ENCODE measurements at places on chromosomes 3 and 15. TPM values are rescaled to one million over a fixed set of nuclear protein-coding genes. Genes with fewer than 3 reads are reported as not detected.

GRCh38 chr3:156792945-156793344, 33.2 kb upstream of the LEKR1 start:
- H3K4me3 ChIP-seq, result no peak overlapping the region
- no peaks in the 10 kb centered on the region for H3K27me3 ChIP-seq
- no peaks in the 10 kb centered on the region for H3K36me3 ChIP-seq
- H3K27ac ChIP-seq, result no peak overlapping the region
- H3K4me1 ChIP-seq, result no peaks in the 10 kb centered on the region

GRCh38 chr15:47801522-47801921, 84.2 kb downstream of the SEMA6D start:
- no peaks in the 10 kb centered on the region for H3K4me1 ChIP-seq
- no peak for DNase-seq
- no peak overlapping the region for H3K27ac ChIP-seq
- H3K36me3 ChIP-seq, result no peaks in the 10 kb centered on the region

- no peak overlapping the region for H3K4me3 ChIP-seq
- H3K36me3 ChIP-seq, result no peaks in the 10 kb centered on the region
- no peak for DNase-seq
- no peak overlapping the region for H3K27ac ChIP-seq
Measured at GRCh38 chr3:30256474-30256873, 349.9 kb upstream of the TGFBR2 start.

- no peaks in the 10 kb centered on the region for H3K36me3 ChIP-seq
- no peaks in the 10 kb centered on the region for H3K27me3 ChIP-seq
- H3K4me3 ChIP-seq, result no peak overlapping the region
- no peak overlapping the region for H3K27ac ChIP-seq
- no peaks in the 10 kb centered on the region for H3K4me1 ChIP-seq
- no peak for DNase-seq
Measured at GRCh38 chr15:95680728-95681127, 649.8 kb upstream of the NR2F2 start.

GRCh38 chr3:12230877-12231276, 58.0 kb upstream of the PPARG start:
- no peaks in the 10 kb centered on the region for H3K36me3 ChIP-seq
- no peaks in the 10 kb centered on the region for H3K27me3 ChIP-seq
- H3K4me1 ChIP-seq, result peaks cover 52% of the 10 kb centered on the region
- no peak for DNase-seq
- H3K4me3 ChIP-seq, result no peak overlapping the region

Gene ABCC5
- total RNA-seq, result 94.0 TPM

Gene ISLR
- total RNA-seq, result 42.3 TPM

Gene TRPC1
- total RNA-seq, result 28.8 TPM

DNA sequence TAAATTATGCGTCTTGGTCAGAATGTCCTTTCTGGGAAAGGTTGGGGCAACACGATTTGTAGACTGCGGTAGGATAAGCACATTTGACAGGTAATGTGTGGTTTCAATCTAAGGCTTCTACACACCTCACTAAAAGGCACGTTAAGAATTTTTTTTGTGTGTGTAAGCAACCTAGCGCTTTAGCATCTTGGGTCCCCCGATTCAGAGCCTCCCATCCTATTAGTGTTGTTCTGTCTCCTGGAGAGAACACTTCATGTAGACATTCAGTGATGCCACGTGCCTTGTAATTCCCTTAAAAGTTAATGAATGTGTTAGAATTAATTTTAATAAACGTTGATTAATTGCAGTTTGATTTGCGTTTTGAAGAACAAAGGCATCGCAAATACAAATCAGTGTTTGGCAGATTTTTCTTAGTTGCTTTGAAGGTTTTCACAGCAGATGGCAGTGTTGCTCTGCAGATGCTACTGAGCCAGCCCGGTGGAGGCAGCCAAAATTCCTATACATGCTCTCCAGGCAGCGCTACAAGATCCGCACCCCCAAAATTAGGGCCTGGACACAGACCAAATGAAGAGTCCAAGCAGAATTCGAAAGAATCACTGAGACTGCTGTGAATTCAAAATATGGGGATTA, 63.5 kb downstream of the OTOL1 start:
- peak; percentile 28 for DNase-seq
- H3K4me3 ChIP-seq, result no peak overlapping the region
- H3K27me3 ChIP-seq, result no peaks in the 10 kb centered on the region
- H3K4me1 ChIP-seq, result no peaks in the 10 kb centered on the region

DNA sequence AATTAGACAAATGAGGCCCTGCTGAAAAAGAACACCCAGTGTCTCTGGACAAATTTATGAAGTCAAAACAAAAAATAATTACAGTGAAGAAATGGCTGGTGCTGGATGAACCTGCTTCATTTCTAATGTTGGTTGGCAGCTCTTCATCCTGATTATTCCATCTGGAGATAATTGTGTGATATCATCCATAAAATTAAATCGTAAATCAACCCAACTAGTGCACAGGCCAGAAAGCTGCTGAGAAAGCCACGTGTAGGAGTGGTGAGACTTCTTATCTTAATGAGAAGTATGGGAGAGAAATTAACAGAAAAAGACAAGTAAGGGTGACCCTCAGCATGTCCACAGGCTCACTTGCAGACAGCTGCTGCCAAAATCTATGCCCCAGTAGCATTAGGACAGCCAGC, 465.2 kb upstream of the TGFBR2 start:
- no peaks in the 10 kb centered on the region for H3K4me1 ChIP-seq
- no peaks in the 10 kb centered on the region for H3K27me3 ChIP-seq
- H3K27ac ChIP-seq, result no peak overlapping the region
- H3K4me3 ChIP-seq, result no peak overlapping the region
- peak; percentile 54 for DNase-seq

Gene CNTN6
- 2.2 TPM for total RNA-seq

DNA sequence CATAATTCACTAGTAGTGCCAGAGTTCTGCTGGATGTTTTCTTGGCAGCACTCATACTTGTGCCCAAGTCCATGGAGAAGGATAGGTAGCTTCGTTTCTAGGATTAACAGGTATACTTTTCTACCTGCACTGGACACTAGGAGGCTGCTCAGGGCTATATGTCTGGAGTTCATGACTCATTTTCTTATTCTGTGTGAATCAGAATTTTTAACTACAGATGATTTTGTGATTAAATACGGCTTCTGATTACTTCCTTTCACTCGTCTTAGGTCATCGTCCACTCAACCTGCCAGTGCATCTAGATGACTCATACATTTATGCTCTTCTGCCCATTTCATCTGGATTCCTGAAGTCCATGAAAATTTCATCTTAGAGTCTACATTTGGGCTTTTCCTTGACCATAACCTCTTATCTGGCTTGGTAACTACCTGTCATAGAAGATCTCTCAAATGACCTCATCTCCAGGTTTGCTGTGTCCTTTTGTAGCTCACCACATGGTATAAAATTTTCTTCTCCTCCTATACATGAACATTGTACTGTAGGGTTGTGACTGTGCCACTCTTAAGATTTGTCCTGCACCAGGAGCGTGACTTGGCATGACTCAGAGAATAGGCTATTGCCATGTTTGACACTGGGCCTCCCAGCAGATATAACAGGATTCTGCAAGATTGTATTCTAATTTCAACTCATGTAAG, 66.7 kb upstream of the GCSAM start:
- no peaks in the 10 kb centered on the region for H3K4me1 ChIP-seq
- no peak overlapping the region for H3K4me3 ChIP-seq
- H3K27ac ChIP-seq, result no peak overlapping the region

Gene PSTPIP1
- total RNA-seq, result 10.1 TPM

DNA sequence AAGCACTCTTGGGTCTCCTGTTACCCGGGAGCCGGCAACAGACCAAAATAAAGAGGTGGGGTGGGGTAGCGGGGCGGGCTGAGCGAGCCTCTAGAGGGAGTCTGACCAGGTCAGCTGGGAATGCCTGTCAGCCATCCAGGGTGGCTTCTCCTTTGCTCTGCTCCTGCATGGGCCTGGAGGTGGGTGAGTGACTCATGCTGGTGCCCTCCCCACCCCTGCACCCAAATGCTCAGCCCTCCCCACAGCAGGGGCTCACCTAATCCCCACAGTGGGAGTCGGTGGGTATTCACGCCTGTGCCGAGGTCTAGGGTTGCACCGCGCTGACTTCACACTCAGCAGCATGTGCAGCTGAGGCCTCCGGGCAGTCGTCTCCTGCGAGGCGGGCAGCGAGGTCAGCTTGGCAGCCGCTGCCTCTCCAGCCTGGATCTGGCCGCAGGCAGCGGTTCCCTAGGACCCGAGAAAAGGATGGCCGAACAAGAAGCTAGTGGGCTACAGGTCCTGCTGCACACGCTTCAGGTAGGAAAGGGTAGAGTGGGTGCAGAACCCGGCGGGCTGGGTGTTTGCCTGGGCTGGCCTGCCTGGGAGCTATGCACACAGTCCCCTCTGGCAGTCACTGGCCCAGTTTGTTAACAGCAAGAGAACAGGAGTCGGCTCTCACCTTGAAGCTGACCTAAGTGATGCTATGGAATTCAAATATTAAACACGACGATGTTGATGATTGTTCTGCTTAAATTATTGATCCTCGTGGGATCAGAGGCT, at the start of gene AGBL1:
Gene AGBL1, plus strand, starts transcription at position 364 of the 759 bp plus-strand sequence.
- H3K4me3 ChIP-seq, result no peak within 1 kb of the TSS
- no peaks in the 10 kb centered on the region for H3K27me3 ChIP-seq
- no peaks in the 10 kb centered on the region for H3K36me3 ChIP-seq
- no peak within 1 kb of the TSS for H3K27ac ChIP-seq
- no peaks in the 10 kb centered on the region for H3K4me1 ChIP-seq
- no peak for DNase-seq

DNA sequence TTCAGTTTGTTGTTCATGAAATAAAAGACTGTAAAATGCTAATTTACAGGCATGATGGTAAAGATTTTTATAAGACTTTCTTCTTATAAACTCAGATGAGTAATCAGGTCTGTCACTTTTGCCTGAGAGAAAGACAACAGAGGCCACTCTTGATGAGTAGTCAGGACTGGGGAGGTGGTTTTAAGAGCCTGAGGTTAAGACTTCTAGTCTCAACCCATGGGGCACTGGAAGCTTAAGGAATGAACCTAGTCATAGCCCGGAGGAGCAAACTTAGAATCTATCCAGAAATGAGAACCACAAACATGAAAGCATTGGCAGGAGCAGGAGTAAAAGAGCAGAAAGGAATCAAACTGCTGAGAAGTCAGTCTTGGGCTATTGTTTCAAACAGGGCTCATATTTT, 846.3 kb upstream of the ARPP21 start:
- H3K4me1 ChIP-seq, result no peaks in the 10 kb centered on the region
- no peaks in the 10 kb centered on the region for H3K27me3 ChIP-seq

DNA sequence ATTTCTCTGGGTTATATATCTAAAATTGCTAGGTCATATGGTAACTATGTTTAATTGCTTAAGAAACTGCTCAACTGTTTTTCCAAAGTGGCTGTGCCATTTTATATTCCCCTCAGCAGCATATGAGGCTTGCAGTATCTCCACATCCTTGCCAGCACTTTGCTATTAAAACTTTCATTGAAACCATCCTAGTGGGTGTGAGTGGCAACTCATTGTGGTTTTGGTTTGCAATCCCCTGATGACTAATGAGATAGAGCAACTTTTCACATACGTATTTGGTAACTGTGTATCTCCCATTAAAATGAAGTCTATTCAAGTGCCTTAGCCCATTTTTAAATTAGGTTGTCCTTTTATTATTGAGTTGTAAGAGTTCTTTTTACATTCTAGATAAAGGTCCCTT, 17.3 kb downstream of the KPNA1 start:
- no peak overlapping the region for H3K27ac ChIP-seq
- no peak for DNase-seq
- H3K4me3 ChIP-seq, result no peak overlapping the region
- H3K36me3 ChIP-seq, result peaks cover 34% of the 10 kb centered on the region
- H3K27me3 ChIP-seq, result no peaks in the 10 kb centered on the region
- peaks cover 4% of the 10 kb centered on the region for H3K4me1 ChIP-seq

DNA sequence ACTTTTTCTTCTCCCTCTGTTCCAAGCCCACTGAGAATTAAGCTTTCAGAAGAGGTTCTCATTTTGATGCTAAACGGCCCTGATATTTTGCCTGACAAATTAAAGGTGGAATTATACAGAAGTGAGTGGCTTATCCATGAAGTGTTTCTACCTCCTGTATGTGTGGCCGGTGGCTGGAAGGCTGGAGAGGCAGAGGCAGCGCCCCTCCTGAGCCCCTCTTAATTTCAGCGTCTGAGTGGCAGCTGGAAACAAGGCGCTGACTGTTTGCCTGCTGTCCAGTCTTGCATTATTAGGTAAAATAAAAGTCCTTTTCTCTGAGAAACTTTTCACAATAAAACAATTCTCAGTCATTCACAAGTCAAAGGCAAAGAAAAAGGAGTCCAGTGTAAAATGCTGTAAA, 685.7 kb downstream of the MCTP2 start:
- no peaks in the 10 kb centered on the region for H3K36me3 ChIP-seq
- H3K27me3 ChIP-seq, result no peaks in the 10 kb centered on the region
- no peak for DNase-seq

Gene STAB1
- total RNA-seq, result 295 TPM

DNA sequence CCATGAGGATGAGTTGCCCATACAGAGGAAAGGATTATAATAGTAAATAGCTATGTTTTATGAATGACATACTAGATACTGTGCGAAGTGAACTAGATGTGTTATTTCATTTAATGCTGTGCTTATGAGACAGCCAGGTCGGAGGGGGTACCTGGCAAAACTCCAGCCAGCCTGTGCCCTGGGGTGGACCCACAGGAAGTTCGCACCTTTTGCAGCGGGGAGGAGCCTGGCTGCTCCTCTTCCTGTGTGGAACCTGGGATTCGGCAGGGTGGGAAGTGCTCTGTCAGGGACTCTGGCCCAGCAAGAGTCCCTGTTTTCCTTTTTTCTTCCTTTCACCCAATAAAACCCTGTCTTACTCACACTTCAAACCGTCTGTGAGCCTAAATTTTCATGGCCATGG, 452.2 kb downstream of the IL5RA start:
- no peak overlapping the region for H3K27ac ChIP-seq
- DNase-seq, result no peak
- H3K27me3 ChIP-seq, result no peaks in the 10 kb centered on the region
- no peaks in the 10 kb centered on the region for H3K36me3 ChIP-seq

Gene CHRM5
- total RNA-seq, result not detected

GRCh38 chr3:63824309-63824708, 5.2 kb downstream of the C3orf49 start:
- no peak for DNase-seq
- H3K4me1 ChIP-seq, result no peaks in the 10 kb centered on the region
- H3K36me3 ChIP-seq, result peaks cover 16% of the 10 kb centered on the region
- no peak overlapping the region for H3K4me3 ChIP-seq
- H3K27ac ChIP-seq, result no peak overlapping the region
- no peaks in the 10 kb centered on the region for H3K27me3 ChIP-seq

Gene BCL2A1
- not detected for total RNA-seq

DNA sequence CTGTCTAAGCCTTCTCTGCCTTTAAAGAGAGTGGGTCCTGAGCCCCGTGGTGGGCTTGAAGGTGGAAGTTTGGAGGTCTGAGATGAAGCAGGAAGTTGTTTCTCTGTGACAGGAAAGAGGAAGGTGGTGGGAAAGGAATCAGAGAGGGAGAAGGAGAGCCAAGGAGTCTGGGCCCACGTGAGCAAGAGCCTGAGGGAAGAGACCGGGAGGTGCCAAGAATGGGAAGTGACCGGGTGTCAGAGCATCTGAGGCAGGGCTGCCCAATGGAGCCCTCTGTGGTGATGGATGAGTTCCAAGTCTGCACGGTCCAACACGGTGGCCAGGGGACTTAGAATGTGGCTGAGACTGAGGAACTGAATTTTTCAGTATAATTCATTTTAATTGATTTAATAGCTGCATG, 24.6 kb downstream of the ALDH1L1 start:
- no peaks in the 10 kb centered on the region for H3K27me3 ChIP-seq
- H3K36me3 ChIP-seq, result peaks cover 46% of the 10 kb centered on the region
- DNase-seq, result no peak
- H3K27ac ChIP-seq, result no peak overlapping the region
- no peak overlapping the region for H3K4me3 ChIP-seq

Gene BMF
- 11.7 TPM for total RNA-seq
